ENCODE measurements at places on chromosomes 6 and 20.

GRCh38 chr20:5463007-5463686, 146.4 kb upstream of the PROKR2 start:
- no peak for DNase-seq

DNA sequence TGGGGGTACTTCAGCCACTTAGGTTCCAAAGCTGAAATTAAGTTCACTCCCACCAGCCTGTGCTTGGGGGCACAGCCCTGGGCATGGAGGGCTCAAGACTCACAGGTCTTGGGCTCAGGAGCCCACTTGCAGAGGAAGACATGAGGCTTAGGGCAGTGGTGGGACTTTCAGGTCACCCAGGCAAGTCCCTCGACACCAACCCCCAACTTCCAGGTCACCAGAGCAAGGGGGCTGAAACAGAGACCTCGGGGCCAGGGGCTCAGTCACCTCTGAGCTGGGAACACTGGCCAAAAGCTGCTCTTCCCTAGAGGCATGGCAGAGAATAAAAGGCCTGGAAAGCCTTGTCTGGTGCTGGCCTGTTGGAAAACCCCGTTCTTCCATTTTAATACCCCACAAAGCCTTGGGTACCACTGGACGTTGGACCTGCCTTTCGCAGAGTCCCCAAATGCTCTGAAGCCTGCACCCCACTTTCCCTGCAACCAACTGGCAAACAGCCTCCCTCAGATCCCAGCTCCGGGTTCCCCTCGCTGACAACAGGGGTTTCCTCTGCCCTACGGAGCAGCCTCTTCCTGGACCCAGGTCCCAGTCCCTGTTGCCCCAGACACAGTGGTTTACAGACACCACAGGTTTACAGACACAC, 160.9 kb upstream of the PMEPA1 start:
- no peak for DNase-seq

- no peak for DNase-seq
Measured at GRCh38 chr20:10992731-10993130, 318.9 kb upstream of the JAG1 start.

DNA sequence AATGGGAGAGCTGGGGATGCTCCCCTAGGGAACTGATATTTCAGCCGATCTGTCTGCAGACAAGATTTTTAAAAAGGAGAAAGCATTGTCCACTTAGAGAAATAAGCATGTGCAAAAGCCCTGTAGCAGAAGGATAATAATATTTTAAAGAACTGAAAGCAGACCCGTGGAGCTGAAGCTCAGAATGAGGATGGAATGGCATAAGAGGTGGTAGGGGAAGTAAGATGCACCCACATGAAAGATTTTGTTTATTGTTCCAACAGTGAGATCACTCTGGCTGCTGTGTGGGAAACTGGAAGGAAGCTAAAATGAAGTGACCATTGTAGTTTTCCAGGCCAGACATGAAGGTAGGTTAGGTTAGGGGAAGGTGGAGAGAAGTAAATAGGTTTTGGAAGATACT, 266.4 kb upstream of the PRDM1 start:
- DNase-seq, result no peak

- no peak for DNase-seq
Measured at GRCh38 chr20:62305765-62306413, 3.1 kb downstream of the ADRM1 start.

- DNase-seq, result no peak
Measured at GRCh38 chr6:84763886-84764331, 489 bp downstream of the TBX18 start.

DNA sequence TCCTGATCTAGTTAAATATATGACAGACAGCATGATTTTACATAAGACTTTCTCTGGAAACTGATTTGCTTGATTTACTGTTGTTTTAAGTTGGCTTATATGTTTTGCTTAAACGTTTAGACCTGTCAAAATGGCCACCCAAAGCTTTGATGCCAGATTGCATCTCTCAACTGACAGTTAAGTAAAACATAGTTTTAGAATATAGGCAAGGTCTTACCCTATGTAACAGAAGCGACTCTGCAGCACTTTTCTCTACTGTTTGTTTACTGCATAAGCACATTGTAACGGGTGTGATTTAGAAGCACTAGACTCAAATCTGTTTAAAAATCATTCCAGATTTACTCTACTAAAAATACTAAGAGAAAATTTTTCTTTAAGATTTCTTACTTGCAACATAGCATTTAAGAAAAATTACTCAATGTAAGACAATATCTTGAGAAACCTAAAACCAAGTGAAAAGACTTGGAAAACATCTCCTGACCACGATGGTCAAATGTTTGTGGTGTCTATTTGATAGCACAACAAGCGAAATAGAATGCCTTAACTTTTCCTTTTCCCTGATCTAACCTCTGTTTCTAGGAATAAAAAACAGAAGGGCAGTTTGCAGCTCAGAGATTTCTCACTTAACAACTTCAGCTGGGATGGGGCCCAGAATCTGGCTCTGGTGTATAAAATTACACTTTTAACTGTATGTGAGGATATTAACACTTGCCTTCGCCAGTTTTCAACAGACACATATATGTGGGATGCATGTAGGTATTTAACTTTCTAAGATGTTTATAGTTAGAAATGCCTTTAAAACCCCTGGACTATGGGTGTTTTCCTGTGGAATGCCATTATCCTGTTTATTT, 47.4 kb downstream of the AIG1 start:
- DNase-seq, result no peak

GRCh38 chr6:98525860-98526259, 308.5 kb upstream of the POU3F2 start:
- no peak for DNase-seq

GRCh38 chr20:44135417-44136204, 51.4 kb downstream of the JPH2 start:
- no peak for DNase-seq

GRCh38 chr6:42511803-42512422, 51.9 kb upstream of the UBR2 start:
- DNase-seq, result no peak

GRCh38 chr20:14521016-14521415, 183.6 kb upstream of the FLRT3 start:
- no peak for DNase-seq

DNA sequence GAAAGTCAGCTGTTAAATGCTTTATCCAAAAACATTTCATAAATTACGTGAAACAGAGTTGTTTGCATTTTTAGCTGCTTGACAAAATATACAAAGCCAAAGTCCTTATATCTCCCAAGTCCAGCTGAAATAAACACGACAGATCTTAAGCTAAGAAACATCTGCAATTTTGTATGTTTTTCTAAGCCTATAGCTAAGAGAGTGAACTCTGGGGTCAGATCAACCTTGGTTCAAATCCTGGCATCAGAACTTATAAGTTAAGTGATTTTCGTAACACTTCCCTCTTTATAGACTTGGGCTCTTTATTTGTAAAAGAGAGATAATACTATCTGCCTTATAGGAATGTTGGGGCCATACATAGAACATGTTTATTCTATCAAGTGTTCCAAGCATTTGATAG, 176.7 kb downstream of the PTPRK start:
- no peak for DNase-seq

DNA sequence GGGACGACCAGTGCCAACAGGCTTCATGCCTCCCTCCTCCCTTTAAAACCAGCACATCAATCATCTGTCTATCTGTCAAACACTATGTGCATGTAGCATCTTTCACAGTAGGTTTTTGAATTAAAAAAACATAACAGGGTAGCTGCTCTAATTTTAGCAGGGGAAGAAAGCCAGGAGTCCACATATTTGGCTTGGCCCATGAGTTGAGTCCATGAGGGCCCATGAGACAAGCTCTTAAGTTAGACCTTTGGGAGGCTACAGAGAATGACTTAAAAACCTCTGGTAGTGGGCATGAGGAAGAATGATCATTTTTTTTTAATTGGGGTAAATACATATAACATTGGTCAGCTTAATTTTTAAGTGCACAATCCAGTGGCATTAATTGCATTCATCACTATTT, 194.9 kb downstream of the UTRN start:
- DNase-seq, result no peak

- no peak for DNase-seq
Measured at GRCh38 chr20:51244466-51244865, 221.6 kb upstream of the KCNG1 start.

GRCh38 chr6:40933864-40934263, 105.2 kb downstream of the UNC5CL start:
- DNase-seq, result no peak
